ENCODE measurements at places on chromosomes 2 and 18.

GRCh38 chr2:12733846-12734245, 17.1 kb downstream of the TRIB2 start:
- no peak for DNase-seq

DNA sequence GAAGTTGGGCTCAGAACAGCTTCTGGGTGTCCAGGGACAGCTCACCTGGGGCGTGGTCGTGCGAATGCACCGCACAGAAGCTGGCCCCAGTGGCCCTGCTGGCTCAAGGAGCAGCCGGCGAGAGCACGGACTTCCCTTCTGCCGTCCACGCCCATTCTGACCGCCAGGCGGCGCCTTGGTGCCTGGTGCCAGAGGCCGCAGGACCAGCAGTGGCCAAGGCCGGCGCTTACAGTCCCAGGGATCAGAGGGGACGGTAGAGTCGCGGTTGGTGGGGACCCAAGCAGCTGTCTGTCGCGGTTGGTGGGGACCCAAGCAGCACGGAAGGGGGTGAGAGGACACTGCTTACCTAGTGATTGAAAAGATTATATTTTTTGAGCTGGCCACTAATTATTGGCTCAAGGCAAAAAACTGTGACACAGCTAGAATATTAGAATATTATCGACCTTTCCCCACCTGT, 25.7 kb downstream of the NPPC start:
- DNase-seq = no peak

DNA sequence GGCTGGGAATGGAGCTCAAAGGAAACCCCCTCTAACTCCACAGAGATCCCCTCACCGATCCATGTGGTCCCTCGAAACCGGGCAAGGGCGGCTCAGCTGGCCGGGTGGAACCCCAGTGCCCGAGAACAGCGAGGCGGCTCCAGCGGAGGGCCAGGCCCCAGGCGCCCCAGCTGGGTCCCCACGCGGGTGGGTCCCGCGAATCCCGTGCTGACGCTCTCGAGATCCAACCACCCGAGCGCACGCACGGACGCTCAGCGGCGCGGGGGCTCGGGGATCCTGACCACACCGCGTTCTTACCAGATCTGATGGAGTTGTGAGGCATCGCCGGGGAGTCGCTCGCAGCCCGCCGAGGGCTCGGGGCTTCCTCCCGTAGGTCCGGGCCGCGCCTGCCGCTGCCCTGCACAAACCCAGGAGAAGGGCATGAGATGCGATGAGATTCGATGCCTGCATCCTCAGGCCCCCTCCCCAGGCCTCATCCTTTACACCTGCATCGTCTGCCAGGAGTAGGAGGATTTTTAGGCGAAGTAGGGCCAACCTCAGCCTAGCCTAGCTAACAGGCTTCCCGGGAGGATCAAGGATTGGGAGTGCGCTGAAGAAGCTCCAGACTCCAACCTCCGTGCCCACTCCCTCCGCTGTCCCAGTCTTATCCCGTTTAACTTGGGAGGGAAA, 514 bp downstream of the PAX8 start:
- DNase-seq = no peak

DNA sequence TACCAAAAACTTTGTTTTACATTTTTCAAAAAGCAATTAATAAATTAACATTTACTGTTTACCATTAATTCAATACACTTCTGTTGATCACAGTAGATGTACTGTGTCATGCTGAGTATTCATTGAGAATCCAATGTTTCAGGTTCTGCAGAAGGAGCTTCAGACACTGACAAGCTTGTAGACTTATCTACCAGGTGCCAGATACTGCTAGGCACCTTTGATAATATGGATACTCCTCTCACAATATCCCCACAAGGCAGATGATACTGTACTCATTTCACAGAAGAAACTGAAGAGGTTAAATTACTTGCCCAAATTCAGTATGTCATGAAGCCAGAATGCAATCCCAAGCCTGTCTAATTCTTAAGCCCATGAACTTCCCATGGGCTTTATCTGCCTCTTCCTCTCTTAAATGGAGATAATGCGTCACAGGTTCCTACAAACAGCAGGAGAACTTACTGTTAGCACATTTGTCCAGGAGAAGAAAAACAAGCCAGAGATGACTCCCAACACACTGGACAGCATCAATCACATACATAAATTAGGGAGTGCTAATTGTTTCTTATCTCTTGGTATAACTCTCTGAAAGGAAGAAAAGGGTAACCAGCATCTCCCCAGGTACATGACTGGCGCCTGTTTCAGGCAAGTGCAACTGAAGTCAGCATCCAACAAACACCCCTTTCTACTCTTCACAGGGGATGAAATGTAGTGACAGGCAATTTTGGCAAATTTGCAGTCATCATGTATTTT, 27.4 kb downstream of the ITSN2 start:
- no peak for DNase-seq

GRCh38 chr18:70576276-70577022, 287.6 kb downstream of the SOCS6 start:
- no peak for DNase-seq

GRCh38 chr2:11862049-11862448, 115.6 kb downstream of the LPIN1 start:
- DNase-seq = no peak

DNA sequence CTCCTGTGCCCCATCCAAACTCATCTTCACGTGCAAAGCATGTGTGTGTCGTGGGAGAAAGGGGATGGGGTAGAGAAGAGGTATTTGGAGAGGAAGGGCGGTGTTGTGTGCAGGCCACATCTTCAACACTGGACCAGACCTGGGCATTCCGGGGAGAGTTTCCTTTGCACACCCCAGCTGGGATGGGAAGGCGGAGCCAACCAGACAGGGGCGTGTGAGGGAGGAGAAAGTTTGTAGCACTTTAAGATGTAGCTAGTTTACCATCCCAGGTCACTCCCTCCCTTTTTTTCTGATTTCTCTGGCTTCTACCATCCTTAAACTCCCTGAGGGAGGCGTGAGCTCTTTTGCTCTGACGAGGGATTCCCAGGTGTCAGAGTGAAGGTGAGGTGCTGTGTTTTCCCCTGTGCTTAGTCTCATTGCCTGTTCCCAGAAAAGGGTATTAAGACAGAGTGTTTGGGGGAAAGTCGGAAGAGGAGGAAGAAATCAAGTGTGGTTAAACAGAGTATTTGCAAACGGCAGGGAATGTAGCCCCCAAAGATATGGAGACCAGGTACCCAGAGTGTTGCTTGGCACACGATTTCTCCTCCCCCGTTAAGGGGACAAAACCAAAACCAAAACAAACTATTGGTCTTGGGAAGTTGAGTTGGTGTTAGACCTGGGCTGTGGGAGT, 1.6 kb downstream of the SETBP1 start:
- no peak for DNase-seq

DNA sequence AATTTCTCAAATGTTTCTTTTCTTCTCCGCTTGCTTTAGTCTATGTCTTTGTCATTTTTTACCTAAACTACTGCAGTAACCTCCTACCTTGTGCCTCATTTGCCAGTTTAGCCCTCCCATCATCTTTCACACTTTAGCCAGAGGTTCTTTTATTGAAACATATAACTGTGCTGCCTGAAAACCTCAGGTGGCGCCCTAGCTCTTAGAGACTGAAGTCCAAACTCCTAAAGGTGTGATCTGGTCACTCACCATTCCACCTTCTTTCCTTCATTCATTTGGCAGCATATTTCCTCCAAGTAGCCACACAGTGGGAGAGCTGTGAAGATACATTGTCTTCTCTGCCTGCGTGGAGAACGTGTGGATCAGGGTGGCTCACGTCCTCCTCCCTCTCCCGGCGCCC, 98.2 kb upstream of the MAPRE2 start:
- no peak for DNase-seq

GRCh38 chr2:46601328-46601963, 122.1 kb downstream of the TMEM247 start:
- no peak for DNase-seq

DNA sequence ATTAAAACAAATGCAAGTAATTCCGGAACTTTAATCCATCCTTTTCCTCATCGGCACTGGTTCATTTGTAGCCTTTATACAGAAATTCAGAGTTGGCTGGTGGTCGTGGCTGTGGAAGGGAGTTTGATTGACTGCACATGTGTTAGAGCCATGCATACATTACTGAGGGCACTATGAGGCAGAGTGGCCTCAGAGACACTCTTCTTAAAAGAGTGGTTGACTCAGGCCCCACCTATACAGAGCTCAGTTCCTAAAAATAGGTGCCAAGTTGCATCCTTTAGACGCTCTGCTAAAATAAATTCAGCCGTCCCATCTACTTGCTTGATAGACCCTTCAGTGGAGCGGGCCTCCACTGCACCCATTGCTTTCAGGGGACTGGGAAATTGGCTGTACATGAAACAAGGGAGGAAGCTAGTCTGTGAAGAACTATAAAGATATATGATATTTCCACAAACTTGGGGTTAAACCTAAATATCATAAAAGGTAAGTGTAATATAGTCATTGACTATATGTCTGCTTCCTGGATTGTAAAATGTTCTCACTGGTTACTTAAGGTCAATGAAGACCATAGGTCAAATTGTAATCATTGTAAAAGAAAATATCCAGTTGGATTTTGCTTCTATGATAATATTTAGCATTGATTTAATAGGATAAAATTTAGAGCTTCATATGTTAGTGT, 298.9 kb downstream of the XIRP2 start:
- DNase-seq = no peak

DNA sequence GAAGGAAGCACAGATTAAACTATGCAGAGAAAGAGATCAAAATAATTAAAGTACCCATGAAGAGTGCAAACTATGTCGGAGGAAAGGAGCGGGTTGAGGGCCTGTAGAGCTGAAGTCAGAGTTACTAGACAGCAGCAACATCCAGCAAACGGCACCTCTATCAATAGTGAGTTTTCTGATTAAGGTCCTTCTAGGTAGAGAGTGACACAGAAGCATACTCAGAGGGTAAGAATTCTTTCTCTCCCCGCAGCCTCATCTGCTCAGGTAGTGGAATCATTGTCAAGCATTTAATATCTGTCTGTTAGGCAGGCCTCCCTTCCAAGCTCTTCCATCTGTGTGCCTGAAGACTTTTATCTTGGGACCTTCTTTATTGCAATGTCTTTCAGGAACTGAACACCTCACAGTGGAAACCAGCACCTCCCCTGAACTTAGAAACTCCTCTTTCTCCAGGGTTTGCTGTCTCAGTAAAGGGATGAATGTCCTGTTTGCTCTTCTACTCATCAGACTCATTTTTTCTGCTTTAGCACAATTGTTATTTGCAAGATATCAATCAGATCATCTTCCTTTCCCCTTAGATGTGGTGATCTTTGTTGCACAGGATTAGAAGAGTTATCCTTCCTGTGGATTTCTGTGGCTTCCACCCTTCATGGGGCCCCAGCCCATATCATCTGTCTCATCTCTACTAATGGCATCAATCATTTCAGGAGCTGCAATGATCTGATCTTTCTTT, 28.8 kb downstream of the SP140 start:
- DNase-seq = no peak

- no peak for DNase-seq
These were observed 31.9 kb upstream of the SNED1 start for GRCh38 chr2:240966457-240966905.

- DNase-seq = no peak
These were observed 3.1 kb downstream of the DNAH6 start for GRCh38 chr2:84519332-84519957.

GRCh38 chr2:138493334-138493733, 8.2 kb upstream of the SPOPL start:
- DNase-seq = no peak

- no peak for DNase-seq
These were observed 42.0 kb downstream of the EPHA4 start for GRCh38 chr2:221529943-221530652.

GRCh38 chr2:36820942-36821605, 124.6 kb downstream of the VIT start:
- no peak for DNase-seq

GRCh38 chr18:51157215-51157614, 40.3 kb downstream of the MEX3C start:
- no peak for DNase-seq

DNA sequence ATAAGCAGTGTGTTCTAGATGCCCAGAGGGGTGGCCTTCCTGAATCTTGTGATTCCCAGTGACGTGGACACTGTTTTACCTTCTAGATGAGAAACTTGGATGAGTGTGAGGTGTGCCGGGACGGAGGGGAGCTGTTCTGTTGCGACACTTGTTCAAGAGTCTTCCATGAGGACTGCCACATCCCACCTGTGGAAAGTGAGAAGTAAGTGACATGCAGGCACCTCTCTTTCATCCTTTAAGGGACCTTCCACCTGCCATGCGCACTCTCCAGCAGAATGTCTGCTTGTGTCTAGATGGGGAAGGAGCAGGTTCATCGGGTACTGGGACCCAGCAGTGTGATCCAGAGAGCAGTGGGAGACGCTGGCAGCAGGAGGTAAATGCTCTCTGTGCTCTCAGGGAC, 16.0 kb upstream of the SP100 start:
- no peak for DNase-seq

- DNase-seq = no peak
These were observed 145.0 kb downstream of the SRBD1 start for GRCh38 chr2:45466053-45466452.

DNA sequence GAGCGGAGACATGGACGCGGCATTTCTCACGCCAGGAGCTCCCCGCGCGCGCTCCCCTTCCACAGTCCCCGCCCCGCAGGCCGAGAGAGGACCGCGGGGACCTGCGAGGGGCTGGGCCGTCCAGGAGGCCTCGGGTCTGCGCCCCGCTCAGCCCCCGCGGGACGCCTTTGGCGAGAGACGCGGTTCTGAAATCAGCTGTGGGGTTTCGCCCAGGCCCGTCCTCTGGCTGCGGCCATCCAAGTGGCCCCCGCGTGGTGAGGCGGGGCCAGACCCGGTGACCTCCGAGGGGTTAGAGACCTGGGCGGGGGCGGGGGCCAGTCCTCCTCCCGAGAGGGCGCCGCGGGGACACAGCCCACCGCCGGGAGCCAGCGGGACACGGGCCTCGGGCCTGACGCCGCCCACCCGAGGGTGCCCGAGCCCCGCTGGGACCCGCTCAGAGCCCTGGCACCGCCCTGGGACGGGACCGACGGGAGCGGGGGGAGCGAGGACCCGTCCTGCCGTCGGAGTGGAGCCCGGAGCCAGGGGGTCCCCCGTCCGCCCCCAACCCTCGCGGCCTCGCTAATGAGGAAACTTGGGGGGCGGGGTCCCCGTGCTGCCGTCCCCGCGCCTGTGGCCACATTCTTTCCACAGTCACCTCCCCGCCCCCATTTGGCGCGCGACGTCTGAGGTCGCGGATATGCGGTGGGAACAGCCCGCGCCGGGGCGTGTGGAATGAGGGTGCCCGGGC, 6.1 kb upstream of the SALL3 start:
- no peak for DNase-seq

DNA sequence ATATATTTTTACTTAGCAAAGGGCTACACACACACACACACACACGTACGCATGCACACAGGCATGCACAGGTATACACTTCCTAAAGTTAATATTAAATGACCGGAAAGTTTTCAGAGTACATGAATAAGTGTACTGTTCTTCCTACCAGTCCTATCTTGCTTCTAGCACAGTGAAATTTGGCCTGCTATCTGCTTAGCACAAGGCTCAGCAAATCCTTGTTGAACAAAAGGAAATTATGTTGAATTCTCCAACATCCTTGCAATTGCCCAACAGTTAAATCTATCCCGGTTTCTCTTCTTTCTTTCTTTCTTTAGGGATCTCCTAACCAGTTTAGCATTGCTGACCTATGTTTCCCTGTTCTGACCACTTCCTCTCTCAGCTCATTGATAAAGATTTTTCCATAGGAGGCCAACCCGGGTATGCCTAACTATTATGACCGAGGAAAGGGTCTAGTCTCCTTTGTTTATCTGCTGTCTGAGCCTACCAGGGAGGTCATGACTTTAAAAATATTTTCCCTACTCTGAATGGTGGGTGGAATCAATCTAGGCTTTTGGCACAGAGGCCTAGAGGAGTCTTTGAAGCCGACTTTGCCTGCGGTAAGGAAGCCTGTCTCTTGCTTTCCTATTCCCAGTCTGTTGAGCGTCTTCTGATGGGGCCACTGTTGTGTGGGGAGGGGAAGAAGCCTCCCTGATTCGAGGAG, 400.7 kb downstream of the HRH4 start:
- no peak for DNase-seq

- no peak for DNase-seq
These were observed 2.9 kb downstream of the CREB1 start for GRCh38 chr2:207532676-207533075.
